ENCODE measurements at places on chromosomes 4 and X.

- DNase-seq = peak; percentile 44
These were observed 145.6 kb upstream of the RBPJ start for GRCh38 chr4:26175006-26175786.

GRCh38 chr4:31341601-31342359 lies 621.6 kb downstream of the PCDH7 start:
- DNase-seq = no peak

DNA sequence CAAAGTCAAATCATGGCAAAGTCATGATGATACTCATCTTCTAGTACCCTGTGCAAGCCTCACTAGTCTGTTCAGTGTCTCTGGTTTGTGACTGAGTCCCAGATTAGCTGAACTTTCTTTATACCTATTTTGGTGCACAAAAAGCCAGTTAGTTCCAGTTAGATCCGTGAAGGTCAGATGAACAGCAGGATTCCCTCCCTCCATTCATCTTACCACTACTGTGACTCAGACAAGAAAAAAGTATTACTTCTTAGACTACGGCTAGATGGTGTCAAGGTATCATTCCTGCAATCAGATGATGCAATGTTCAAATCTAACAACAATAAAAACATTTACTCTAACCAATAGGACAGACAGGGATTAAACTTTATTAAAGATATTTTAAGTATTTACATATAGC lies 30.4 kb downstream of the ARHGEF6 start:
- DNase-seq = no peak

- peak; percentile 47 for DNase-seq
These were observed 36.3 kb downstream of the SULT1E1 start for GRCh38 chr4:69823481-69824186.

- no peak for DNase-seq
These were observed 55.2 kb upstream of the NLGN4X start for GRCh38 chrX:6283826-6284225.

DNA sequence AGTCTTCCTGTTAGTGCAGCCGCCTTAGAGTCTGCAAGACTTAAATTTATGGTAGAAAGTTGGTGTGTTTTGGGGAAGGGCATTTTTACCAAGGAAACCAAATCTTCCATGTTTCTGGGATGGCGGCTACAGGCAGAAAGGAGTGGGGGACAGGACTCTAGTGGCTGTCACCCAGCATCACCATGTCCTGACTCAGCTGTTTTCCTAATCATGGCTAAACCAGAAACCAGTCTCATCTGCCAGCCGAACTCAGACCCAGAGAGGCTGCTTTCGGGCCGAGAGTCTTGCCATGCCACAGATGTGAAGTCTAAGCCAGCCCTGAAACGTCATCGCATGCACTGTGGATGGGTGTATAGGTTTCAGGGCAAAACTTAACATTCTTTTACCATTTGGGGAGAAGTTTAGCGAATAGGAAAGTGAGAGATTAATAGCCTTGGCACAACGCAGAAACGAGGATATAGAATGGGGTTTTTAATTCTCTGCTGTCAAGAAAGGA lies 109.6 kb downstream of the ENPP6 start:
- no peak for DNase-seq

GRCh38 chr4:128322986-128323385 lies 35.4 kb upstream of the PGRMC2 start:
- DNase-seq = no peak

DNA sequence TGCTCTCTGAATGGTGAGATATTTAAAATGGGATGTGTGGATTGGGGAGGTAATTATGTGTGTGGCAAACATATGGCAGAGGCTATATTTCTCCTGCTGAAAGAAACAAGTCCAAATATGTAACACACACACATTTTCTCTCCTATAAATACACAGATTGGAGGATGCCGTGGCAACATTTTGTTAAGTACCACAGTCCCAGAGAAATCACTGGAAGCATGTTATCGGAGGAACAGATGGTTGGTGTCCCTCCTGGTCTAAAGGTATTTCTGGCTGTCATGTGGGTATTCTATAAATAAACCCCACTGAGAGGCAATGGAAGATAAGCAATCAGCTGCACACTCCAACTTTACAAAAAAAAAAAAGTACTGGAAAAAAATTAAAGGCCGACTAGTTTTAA lies 528.3 kb upstream of the BOD1L1 start:
- DNase-seq = no peak

- no peak for DNase-seq
These were observed 136.4 kb upstream of the GUCY1A1 start for GRCh38 chr4:155530290-155530689.

- no peak for DNase-seq
These were observed 8.0 kb downstream of the BGN start for GRCh38 chrX:153502796-153503195.

DNA sequence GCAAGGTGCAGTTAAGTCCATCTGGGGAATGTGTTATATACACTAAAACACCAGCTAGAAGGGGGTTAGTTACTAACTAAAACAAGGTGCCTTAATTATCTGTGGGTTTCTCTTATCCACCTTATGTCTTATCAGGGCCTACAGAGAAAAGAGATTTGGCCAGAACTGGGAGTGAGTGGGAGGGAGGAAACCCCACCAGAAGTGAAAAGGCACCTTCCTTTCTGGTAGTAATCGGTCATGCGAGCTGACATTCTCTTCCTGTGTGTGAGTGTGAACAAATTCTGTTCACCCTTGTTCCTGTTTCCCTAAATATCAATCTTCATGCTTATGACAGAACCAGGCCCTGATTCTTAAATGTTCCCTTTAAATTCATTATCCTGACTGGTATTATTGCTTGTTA lies 43.5 kb downstream of the SRPX2 start:
- DNase-seq = peak; percentile 5

GRCh38 chr4:128286474-128287058 lies 1.0 kb downstream of the PGRMC2 start:
- no peak for DNase-seq

DNA sequence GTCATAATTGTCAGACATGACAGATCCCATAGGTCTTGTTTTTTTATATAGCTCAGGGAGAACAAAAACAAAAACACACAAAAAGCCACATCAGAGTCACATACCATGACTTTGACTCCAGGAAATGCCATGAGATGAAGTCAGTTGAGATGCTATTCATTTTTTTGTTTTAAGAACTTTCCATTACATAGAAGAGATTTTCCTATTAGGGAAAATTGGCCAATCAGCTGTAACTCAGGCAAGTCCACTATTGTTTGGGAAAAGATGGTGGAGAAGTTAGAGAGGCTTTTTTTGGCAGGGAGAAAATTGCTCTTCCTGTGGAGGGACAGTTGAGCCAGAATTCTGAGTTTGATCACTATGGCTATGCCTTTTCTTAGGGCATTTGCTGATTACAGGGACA lies 72.6 kb downstream of the SMARCA5 start:
- DNase-seq = no peak

DNA sequence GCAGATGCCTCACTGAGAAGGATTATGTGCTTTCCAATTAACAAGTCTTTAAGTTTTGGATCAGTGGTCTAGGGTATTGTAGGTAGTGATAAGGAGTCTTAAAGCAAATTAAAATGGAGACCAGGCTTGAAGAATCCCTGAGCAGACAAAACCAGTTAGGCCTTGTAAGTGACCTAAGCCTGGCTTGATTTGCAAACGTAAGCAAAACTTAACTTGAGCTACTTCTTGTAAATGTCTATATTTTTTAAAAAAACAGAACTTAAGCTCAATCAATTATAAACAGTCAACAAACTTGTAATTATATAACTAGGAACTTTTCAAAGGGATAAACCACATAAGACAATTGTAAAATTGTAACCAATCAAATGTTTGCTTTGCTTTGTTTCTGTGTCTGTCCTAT lies 72.7 kb upstream of the NALF2 start:
- DNase-seq = no peak

DNA sequence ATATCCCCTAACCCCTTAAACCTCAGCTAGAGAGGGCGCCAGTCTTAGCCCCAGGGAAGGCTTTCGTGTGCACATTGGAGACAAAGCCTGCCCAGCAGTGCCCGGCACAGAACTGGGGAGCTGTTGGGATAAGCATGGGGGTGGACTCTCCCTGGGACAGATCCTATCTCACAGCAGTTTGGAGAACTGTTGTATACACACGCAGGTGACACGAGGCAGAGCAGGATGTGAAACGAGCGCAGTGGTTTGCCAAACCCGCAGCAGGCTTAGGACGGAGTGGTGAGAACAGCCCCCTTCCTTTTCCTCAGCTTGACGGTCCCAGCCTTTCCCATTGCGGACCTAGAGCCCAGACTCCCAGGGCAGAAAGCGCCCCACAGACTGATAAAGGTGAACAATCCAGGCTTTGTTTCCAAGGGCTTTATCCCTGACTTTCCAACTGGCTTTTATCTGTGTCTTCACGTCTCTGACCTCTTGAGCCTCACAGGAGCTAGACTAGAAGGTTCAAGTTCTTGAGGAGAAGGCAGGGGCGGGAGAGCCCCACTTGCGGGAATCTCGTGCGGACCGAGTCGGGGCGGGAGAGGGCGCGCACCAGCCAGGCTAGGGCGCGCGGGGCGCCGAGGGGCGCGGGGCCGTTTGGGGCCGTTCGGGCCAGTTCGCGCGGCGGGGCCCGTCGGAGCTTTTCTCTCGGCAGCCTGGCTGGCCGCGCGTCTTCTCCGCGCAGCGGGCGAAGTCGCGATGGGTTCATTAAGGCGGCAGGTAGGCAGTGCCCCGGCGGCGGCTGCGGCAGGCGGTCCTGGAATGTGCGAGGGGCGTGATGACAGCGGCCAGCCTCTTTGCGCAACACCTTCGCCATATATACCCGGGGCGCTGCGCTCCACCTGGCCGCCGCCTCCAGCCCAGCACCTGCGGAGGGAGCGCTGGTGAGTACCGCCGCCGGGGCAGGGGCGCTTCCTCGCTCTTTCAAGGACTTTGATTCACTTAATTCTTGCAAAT lies at the start of gene SLC34A2:
TSS of gene SLC34A2 (plus strand) at position 881 of the 993 bp plus-strand sequence. CDS start 6,650 bp downstream, outside the sequence.
- DNase-seq = no peak

DNA sequence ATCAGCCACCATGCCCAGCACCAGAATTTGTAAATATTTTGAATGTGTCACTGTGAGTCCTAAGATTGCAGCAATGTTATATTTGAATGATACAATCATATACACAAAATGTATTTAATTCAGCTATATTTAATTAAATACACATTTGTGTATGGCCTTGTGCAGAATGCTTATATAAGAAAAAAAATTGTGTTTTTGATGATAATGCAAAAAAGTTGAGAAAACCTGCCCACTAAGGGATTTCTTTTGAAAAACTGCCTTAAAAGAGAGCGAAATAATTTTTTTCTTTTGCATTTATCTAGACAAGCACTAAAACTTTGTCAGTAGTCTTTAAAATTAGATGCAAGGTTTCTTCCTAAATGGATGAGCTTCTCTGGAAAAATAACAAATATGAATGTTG lies 68.1 kb upstream of the OTUD4 start:
- no peak for DNase-seq

DNA sequence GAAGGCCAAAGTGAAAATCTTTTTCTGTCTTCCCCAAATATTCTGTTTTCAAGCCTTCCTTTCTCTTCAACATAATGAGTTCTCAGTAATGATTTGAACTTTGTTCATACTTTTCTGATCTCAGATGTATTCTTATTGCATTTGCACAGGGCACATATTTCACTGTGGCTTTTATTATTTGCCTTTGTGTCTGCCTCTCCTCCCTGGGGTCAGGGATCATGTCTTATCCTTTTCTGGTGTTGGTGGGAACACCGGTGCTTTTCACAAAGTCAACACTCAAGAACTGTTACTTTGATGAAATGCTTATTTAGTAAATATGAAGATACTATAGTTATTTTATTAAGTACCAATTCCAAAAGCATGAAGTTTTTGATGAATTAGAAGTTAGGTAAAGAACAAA lies 143.8 kb downstream of the FRAS1 start:
- no peak for DNase-seq

GRCh38 chr4:143617994-143618679 lies 82.3 kb downstream of the FREM3 start:
- DNase-seq = no peak

DNA sequence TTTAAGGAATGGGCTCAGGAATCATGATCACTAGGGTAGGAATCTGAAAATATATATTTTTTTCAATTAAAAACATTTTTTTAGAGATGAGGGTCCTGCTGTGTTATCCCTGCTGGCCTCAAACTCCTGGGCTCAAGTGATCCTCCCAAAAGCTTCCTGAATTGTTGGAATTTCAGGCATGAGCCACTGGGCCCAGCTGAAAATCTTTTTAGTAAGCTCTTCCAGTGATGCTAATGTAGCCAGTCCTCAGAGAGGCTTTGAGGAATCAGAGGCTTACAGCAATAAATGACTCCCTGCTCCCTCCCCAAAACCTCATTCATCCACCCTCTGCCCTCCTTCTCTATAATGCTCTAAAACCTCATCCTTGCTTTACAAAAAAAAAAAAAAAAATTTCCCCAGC lies 129.5 kb downstream of the ZIC3 start:
- DNase-seq = no peak

DNA sequence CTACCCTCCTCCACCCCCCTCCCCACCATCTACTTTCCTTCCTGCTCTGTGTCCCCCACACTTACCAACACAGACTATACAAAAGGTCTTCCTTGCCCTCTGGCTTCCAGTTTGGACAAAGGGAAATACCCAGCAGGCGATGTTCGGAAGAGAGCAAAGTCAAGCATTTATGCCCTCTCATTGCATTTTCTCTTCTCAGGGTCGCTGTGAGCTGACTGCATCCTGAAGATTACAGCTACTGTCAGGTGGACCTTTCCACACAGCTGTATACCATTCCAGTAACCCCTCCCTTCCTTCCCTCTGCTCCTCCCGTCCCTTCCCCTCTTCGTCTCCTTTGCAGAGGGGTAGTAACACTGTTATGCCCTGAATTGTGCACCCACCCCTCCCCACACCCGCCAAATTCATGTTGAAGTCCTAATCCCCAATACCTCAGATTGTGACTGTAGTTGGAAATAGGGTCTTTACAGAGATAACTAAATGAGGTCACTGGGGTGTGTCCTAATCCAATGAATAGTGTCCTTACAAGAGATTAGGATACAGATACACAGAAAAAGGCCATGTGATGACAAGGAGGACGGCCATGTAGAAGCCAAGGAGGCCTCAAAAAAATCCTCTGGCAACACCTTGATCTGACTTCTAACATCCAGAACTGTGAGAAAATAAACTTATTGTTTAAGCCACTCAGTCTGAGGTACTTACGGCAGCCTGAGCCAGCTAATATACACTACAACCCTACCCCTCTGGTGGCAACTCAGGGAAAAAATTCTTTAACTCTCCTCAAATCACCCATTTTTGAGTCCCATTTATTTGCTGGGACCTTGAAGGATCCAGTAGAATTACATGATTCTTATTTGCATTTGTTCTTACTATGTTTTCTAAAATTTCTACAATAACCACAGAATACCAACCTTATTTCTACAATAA lies 11.7 kb downstream of the MORF4L2 start:
- no peak for DNase-seq

GRCh38 chr4:158189422-158189821 lies 16.6 kb upstream of the GASK1B start:
- DNase-seq = no peak

- no peak for DNase-seq
These were observed 3.1 kb upstream of the SH3TC1 start for GRCh38 chr4:8195841-8196458.

- DNase-seq = no peak
These were observed 101.9 kb upstream of the SLITRK2 start for GRCh38 chrX:145715641-145716138.

DNA sequence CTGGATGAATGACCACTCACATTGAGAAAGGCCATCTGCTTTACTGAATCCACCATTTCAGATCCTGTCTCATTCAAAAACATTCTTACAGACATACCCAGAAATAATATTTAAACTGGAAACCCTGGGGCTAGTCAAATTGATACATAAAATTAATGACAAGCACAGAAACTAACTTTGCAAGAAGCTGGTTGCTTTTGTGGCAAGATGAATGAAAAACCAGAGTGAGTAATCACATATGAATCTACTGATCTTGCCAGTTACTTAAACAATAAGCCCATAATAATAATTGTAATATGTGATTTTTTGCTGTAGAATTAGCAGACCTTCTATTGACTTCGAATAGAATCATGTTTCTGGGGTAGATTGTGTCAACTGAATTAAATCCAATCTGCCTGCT lies 235.1 kb downstream of the PPARGC1A start:
- no peak for DNase-seq
